A172 (cell line): ENCODE measurements at places on chromosomes 2 and 18. TPM values are rescaled to one million over a fixed set of nuclear protein-coding genes. Genes with fewer than 3 reads are reported as not detected.

GRCh38 chr2:69902213-69902922 is 8.6 kb downstream of the SNRNP27 start:
- no peak for DNase-seq

- peak; percentile 57 for DNase-seq
These were observed 13.8 kb upstream of the SATB2 start for GRCh38 chr2:199471443-199472057.

- DNase-seq = no peak
These were observed 275.9 kb upstream of the GCFC2 start for GRCh38 chr2:75986617-75987016.

GRCh38 chr18:9199681-9200080 is 63.1 kb downstream of the ANKRD12 start:
- DNase-seq = no peak

DNAJC10 gene
- 131 and 152 TPM in 2 replicates for total RNA-seq

GRCh38 chr18:22641958-22642357 is 224.2 kb upstream of the CTAGE1 start:
- DNase-seq = no peak

- no peak for DNase-seq
These were observed 81.6 kb upstream of the ALPP start for GRCh38 chr2:232296776-232297525.

DNA sequence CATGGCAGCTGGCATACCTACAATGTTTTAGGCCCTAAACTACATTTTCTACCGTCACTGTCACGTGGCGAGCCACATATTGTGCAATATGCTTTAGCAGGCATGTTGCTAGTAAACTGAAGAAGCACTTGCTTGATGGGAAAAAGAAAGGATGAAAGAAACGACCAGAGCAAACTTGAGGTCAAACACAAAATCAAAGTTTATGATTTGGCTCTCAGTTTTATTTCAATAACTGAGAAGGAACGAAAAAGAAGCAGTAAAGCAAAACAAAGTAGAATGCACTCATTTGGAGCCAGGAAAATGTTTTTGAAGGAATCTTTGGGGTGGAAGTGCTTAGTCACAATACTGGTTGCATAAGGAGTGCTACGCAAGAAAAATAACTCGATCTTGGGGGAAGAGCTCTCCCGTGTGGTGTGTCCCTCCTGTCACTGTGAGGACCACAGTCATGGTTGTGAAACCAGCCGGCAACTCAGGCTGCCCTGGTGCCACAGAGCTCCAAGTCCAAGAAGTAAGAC is 349.8 kb downstream of the RBM43 start:
- peak; percentile 84 for DNase-seq

GRCh38 chr18:58845928-58846724 is 18.6 kb upstream of the ZNF532 start:
- no peak for DNase-seq

DNA sequence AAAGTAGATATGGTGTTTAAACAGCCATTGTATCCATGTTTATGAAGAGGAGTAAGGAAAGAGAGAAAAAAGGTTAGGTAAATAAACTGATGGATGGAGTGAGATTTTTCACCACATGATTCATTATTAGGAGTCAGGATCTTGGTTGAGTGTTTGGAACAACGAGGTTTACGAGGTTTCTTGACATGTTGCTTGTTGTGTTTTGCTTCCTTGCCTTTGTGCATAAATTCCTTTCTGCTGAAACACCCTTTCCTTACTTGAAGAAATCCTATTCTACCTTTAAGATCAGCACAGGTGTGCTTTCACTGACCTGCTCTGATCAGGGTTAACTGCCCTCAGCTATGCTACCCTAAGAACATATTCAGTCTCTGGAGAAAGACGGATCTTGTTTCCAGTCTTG is 66.6 kb downstream of the EFEMP1 start:
- DNase-seq = peak; percentile 49

GRCh38 chr2:85999061-85999831 is 106.4 kb downstream of the POLR1A start:
- no peak for DNase-seq

DNA sequence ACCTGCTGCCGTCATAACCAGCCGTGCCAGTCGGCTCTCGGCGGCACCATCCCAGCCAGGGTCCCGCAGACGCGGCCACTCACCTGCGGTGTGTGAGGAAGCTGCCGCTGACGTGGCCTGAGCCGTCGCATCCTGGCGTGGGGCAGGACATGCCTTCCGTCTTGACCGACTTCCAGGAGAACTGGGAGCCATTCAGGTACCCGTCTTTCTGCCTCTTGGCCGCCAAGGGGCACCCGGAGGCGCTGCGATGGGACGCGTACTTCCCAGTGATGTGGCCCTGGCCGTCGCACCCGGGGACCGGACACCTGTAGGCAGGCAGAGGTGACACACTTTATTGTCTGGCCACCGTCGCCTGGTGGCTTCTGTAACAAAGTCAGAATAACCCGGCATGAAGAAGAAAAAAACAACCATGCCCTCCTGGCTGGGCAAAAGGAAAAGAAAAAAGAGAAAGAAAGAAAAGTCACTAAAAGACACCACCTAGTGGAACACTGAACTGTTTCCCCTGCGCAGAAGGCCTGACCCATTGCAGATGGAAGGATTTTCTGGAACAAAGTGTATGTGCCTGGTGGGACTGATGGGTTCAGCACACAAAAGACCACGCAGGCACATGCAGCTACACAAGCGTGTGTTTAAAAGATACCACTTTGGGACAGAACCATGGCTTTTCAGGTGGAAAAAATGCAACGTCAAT is 94.9 kb upstream of the PXDN start:
- DNase-seq = no peak

KCNIP3 gene
- 3.8 and 7.3 TPM in 2 replicates for total RNA-seq

DNA sequence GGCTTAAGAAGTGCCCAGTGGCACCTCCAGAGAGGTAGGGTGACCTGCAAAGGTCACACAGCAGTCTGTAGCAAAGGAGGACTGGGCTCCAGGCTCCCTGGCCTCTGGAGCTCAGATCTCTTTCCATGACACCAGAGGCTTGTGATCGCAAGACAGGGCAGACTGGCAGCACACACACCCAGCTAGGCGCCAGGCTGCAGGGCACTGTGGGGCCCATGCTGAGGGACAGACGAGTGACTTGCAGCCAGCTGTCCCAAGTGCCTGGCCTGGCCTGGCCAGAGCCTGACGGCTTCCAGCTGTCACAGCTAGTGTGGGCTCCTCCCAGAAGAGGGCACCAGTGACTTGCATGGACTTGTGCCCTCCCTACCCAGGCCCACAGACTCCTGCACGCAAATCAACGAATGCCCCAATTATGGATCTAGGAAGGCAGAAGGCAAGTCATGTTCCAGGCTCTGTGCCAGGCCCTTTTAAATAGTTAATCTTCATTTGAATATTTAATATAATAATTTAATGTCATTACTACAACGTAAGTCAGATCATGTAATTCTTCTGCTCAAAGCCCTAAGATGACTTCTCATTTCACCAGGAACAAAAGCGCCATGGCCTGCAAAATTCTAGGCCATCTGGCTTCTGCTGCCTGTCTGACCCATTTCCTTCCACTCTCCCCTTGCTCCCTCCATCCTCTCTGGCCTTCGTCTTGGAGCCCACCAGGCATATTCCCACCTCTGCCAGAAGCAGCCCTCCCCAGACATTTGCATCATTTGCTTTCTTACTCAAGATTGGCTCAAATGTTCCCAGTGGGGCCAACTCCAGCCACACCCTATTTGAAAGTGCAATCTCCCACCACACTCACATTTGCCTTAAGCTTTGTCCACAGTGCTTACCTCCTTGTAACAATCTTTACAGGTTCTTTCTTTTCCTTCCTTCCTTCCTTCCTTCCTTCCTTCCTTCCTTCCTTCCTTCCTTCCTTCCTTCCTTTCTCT is 3.7 kb upstream of the SPEG start:
- DNase-seq = peak; percentile 47

GRCh38 chr2:86000938-86001312 is 104.8 kb downstream of the POLR1A start:
- DNase-seq = no peak

DNA sequence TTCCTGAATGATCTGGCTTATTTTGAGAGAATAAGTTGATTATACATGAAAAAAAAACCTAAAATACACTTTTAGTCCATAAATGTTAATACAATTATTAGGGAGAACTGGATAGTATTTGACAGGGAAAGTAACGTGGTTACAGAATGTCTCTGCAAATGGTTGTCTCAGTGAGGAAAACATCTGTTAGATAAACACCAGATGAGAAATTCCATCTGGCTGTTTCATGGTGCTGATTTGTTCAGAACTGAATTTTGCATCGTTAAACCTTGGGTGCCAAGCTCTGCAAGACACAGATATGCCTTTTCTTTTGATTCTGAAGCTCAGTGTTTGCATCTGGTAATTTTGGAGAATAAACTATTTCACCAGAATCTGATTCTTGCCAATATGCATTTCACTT is 90.4 kb downstream of the SCN3A start:
- peak; percentile 11 for DNase-seq

- DNase-seq = no peak
These were observed 10.2 kb downstream of the SP3 start for GRCh38 chr2:173955004-173955403.

DNA sequence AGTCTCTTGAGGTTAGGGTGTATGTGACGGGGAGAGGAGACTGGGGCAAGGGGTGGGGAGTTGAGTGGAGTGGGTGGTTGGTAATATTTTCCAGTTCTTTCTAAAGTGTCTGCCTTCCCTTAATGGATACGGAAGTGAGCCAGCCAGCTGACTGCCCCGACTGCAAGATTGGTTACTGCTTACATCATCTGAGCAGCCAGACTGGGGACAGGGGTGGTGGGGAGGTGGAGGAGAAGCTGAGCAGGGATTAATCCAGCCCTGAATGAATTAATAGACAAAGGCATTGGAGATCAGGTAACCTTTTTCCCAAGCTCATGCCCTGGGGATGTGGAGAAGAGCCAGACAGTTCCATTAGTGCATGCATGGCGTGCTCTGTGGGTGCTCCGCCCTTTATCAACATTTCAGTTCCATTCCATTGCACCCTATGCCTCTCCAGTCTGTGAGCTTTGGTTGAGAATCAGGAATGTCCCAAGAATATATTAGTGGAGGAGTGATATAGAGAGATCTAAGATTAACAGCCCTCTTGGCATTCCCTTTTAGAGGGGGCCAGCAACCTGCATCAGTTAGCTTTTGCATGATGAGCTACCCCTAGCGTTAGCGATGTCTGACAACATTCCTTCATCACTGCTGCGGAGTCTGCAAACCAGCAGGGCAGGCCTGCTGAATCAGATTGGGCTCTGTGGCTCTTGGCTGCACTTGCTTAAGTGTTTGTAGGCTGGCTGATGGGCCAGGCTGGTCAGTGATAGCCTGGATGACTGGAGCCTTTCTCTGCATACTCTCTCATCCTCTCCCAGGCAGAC is 67.4 kb downstream of the TNP1 start:
- DNase-seq = no peak

LIPG gene
- 3.2 and 3.7 TPM in 2 replicates for total RNA-seq

DNA sequence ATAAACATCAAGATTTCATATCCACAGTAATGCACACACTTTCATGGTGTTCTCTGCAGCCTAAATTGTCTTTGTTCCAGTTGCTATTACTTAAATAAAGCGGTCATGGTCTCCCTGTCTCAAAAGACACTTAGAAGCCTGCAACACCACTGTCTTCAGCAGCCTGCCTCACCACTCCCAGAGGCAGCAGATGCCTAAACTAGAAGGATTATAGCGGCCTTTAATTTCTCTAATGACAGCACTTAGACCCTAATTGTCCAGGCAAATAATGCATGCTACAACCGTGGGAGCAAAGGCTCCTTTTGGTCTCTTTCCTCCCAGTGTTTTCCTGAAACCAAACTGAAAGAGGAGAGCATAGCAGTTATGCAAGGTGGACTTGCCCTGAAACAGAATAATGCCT is 248.8 kb upstream of the SLC39A10 start:
- DNase-seq = no peak

GRCh38 chr2:172103471-172104272 is 972 bp upstream of the DLX2 start:
- peak; percentile 82 for DNase-seq

DNA sequence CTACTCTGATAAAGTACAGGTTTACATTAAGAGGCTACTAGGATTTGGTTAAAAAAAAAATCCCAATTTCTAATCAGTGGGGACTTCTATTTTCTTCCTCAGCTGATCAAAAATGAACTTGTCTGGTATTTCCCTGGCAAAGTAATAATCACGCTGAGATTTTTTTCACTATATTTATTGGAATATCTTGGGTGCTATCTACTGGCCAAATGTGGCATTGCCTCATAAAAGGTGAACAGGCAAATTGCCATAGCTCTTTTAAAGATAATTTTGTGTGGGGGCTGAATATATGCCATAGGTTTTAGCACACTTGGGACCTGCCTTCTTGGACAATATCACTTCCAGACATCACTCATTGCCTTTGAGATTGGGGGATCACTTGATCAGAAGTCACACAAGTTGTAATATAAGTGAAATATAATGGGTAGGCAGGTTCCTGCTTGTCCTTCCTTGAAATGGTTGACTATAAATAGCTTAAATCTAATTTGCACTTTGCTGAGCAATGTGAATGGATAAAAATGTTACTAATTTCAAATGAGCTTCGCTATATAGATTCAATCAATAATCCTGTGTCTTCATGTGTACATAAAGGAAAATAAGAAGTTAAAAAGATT is 7.0 kb upstream of the NXPH2 start:
- DNase-seq = peak; percentile 33

PAPOLG gene
- total RNA-seq = 17.0 and 19.2 TPM in 2 replicates

KCNE4 gene
- 0.17 TPM in 1 of 2 replicates, not detected in the other for total RNA-seq

DNA sequence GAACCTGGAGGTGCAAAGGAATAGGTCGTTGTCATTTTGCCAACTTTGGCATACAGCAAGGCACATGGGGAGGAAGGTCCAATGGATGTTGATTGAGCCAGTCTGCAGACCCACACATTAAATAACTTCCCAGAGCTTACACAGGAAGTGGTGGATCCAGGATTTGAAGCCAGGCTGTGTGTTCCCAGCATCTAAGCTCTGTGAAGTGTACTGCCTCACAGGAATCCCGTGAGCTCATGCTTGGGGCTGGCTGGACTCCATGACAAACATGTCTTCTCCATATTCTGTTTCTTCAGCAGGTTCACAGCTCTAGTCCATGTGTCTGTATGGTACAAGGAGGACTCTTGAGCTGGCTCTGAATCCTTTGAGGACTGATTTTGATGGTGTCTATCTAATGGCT is 63.9 kb downstream of the KLHL29 start:
- no peak for DNase-seq
